ENCODE measurements at places on chromosomes 7 and 10.
A peak's percentile ranks its signal among the peaks of the same experiment; 100 is the strongest.

GRCh38 chr10:126215746-126216631, 172.3 kb downstream of the ADAM12 start:
- DNase-seq, result peak; percentile 85

GRCh38 chr10:88858491-88858890, 6.8 kb upstream of the ANKRD22 start:
- no peak for DNase-seq

GRCh38 chr7:88347517-88347916, 40.8 kb upstream of the STEAP4 start:
- DNase-seq, result no peak

DNA sequence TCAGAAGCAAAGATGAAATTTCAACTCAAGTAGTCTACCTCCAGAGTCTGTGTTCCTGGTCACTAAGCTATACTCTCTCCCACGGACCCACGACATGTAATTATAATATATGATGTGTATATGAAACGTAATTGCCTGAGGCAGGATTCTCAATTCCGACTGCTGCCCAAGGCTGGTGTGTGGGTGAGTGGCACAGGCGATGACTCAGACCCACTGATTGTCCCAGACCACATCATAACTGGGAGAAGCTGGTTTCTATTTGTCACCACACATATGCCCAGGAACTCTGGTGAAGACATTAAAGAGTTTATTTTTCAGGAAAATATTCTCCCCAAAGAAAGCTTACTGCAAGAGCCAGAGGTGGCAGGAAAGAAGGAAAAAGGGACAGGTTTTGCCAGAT, 219.3 kb downstream of the JAZF1 start:
- DNase-seq, result peak; percentile 35

- no peak for DNase-seq
Observed at GRCh38 chr10:112948196-112948595, 1.9 kb upstream of the TCF7L2 start.

DNA sequence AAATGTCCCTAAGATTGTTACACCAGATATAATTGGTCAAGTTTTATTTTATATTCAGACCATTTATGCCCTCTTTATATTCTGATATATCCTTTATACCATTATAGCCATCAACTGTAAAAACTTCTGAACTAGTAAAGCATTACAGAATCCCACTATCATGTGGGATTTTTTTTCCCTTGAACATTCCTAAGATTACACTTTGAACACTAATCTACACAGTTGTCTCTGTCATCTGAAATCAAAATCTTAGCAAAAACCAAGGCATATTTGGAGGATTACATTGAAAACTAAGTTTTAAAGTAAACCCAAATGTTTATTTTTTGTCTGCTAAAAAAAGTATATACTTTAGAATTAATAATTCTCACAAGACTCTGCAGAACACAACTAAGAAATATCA, 116.2 kb upstream of the GPR22 start:
- no peak for DNase-seq

GRCh38 chr10:121994429-121994941, 5.5 kb downstream of the TACC2 start:
- no peak for DNase-seq

All from AG09309 (cell line).